Activated naive CD4-positive, alpha-beta T cell (primary cell): ENCODE measurements at places on chromosomes 7 and 10.

- DNase-seq = no peak
Observed at GRCh38 chr7:143979359-143979758, 20.8 kb upstream of the OR6B1 start.

DNA sequence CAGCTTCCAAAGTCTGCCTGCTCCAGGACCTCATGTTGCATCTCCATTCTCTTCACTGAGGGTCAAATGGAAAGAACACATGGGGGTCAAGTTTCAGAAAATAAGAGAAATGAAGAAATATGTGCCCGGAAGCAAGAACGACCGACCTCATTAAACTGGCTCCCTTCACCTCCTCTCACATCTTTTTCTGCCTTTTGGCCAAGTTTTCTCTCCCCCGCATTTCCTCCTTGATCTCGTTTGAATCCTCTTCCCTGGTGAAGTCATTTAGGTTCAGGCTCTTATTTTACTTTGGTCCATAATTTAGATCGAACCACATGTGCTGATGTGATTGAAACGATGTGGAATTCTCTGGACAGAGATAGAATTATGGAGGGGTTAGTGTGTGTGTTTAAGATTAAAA, 44.2 kb downstream of the EGFR start:
- DNase-seq = no peak

GRCh38 chr10:65846541-65846940, 1079.3 kb upstream of the LRRTM3 start:
- no peak for DNase-seq

GRCh38 chr10:24446739-24447138, 237.8 kb downstream of the KIAA1217 start:
- no peak for DNase-seq

DNA sequence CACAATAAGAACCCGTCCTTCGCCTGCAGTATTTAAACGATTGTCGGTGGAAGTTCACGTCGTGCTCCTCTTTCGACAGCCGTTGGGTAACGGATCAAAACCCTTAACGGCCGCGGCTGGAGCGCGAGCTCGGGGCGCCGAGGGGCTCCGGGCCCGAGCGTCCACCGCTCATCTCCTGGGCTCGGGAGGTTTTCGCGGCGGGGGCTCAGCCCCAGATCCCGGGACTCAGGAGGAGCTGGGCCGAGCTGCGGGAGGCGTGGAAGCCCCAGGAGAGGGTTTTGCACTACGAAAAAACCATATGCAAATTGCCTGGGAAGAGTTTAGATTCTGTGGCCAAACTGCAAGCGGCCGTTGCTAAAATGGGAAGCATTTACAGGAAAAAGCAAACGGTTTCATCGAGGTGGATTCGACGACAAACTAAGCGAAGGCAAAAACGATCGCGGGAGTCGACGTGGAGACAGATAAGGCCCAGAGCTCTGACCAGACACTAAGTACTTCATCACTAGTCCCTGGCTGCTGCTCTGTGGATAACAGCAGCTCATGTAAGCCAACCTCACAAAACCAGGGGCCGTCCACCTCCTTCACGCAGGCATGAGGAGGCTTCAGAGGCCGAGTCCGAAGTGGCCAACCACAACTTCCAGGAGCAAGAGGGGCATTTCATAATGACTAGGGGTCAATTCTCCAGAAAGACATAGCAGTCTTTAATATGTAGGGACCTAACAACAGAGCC, 129.7 kb downstream of the MARCHF5 start:
- no peak for DNase-seq

- DNase-seq = no peak
Observed at GRCh38 chr10:118017071-118017740, 29.5 kb downstream of the RAB11FIP2 start.

DNA sequence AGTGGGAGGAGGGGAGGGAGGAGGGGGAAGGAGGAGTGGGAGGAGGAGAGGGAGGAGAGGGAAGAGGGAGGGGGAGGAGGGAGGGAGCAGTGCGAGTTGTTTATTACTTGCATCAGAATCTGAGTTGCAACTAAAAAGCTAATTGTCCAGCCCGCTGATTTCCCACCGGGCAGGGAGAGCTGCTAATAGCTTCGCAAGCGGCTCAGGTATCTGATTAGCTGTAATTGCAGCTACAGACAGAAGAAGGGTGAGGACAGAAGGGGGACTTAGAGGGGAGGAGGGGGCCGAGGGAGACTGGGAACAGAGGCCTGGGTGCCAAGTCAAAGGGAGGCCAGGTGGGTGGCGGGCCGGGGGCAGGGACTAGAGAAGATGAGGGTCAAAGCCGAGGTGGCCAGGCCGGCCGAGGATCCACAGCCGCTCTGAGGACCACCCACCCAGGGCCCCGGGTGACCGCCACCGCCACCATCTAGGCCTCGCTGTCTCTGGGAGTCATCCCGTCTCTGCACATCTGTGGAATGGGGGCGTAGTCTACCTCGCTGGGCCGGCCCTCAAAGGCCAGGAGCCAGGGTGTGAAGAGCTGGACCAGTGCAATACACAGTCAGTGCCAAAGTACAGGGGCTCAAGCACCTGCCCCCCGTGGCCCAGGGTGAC, 54.2 kb downstream of the MICALL2 start:
- DNase-seq = no peak
